ENCODE measurements at places on chromosomes 2 and 18.

DNA sequence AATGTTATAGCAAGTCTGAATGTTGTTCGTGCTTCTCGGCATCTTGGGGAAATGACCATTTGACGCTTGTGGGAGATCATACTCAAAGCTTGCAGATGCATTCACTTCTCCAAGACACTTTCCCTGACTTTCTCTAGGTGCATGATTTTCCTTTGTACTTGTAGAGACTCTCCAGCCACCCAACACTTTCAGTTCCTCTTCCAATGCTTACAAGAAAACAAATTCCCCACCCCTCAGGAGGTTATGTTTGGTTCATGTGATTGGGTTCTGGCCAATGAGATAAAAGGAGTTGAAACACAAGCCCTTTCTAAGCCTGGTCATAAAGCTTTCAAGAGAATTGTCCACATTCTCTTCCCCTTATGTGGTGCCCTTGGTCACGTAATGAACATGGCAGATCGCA lies 156.3 kb downstream of the EPHA4 start:
- no peak for DNase-seq

DNA sequence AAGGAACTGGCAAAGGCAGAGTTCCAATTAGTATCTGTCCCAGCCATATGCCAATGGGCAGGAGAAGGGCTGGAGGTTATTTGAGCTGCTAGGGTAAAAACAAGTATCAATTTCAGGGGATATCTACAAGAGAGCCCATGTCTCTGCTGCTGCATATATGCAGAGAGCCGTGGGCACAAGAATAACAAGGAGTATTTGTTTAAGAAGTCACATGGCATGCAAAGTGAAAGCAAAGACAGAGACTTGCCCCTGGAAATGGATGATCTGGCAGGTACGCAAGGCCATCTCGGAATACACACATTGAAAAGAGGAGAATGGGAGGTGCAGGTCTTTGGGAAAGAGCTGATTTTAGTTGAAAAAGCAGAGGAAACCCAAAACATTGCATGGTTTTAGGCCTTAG lies 170.6 kb downstream of the EVA1A start:
- no peak for DNase-seq

GRCh38 chr2:130819608-130820278 lies 17.0 kb upstream of the ARHGEF4 start:
- no peak for DNase-seq

DNA sequence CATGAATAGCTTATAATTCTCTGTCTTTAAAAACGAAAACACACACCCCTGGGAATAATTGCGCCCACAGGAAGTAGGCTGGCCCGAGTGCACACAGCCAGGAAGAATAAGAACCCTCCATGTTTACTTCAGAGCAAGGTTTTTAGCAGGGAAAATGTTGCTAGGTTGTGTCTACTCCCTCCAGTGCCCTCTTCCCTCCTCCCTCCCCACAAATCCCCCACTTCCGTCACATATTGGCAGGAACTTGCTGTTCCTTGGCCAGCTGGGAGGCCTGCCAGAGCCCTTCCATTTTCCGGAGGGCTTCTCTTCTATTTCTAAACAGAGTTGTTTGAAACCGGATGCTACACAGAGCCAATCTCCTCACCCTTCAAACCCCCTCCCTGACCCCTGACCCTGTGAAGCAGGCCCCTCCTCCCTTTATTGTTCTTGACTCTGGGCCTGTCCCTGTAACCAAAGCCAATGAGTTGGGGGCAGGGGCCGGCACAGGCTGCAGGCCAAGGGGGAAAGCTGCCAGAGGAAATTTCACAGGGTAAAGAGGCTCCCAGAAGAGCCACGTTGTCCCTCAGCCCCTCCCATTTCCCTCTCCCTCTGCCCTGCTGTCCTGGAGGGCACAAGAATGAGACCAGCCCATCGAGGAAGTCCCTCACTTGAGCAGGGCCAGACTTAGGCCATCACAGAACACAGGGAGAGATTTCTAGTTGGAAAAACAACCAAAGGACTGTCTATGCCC lies 49.8 kb upstream of the LGALSL start:
- no peak for DNase-seq

DNA sequence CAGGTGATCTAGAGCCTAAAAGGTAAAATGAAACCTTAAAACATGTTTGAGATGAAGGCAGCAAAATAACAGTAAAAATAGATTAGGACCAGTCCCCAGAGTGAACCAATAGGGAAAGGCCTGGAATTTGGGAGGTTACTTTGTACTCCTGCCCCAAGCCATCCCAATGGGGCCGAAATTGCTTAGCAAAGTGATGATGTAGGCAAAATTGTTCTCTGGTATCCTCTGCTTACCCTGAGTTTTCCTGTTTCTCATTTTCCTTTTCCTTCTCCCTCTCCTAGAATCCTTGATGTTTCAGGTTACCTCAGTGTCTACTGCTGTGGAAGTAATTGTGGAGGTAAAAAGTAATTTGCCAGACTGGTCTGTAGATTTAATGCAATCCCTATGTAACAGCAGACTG lies 92.9 kb downstream of the TRABD2A start:
- DNase-seq = no peak

DNA sequence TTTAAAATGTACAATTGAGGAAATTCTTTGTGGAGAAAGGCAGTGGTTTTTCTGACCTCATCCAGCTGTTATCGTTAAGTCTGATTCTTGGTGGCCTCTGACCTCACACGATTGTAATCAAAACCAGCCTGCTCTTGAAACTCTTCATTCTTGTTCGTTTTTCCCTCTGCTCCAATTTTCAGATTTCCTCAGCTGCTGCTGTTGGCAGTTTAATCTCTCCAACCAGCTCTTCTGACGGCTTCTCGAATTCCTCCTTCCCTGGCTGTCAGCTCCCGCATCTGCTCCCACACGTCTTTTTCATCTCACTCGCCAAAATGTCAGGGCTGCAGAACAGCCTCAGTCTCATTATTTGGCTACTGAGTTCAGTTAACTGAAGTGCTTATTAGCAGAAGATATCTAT lies 136.1 kb downstream of the DCDC2C start:
- no peak for DNase-seq

DNA sequence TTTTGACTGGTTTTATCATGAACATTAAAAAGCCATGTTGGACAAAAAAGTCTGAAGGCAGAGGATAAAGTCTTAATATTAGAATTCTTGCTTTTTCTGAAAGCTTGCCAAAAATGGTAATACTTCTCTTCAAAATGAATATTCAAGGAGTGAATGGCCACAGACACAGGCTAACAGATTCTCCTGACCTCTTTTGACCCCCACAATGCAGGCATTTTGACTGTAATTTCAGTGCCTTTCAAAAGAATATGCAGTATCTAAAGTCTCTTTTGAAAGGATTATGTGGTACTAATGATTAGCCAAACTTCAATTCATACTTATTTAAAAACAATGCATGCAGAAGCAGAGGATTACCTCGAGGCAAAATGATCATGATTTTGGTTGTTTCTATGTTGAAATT lies 557.8 kb upstream of the GCFC2 start:
- no peak for DNase-seq

GRCh38 chr2:17863539-17863938 lies 14.9 kb upstream of the KCNS3 start:
- DNase-seq = no peak

DNA sequence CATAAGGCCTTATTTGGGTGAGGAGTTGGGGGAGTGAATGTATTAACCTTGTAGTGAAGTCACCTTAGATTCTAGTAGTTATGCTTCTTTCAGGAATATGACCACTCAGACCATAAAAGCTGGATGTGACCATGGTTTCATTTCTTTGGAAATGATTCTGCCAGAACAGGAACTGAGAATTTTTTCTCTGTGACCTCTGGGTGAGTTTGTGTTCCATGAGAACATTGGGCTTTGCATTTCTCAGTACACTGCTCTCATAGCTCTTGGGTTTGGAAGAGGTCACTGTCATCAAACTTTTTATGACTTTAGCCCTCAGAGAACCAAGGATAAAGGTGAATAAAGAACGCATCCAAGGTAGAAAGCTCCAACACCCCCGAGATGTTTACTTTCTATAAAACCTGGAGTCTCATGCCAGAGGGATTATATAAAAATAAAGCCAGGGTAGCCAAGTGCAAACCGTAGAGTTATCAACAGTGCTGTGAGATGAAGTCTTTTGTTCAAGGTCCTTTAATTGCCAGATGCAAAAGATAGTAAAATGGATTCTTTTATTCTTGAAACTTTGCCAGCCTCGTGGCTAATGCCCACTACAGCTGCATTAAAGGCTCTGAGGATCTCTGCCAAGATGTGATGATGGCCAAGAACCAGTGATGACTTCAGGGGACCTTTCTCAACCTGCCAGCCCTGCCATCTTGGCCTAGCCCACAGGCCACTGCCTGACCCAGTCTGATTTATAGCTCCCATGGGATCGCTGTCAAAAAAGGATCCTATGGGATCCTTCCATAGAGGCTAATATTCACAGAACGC lies 27.8 kb upstream of the MAT2A start:
- DNase-seq = peak; percentile 57

- no peak for DNase-seq
These were observed 843.8 kb upstream of the LRRTM1 start for GRCh38 chr2:81148323-81148722.

DNA sequence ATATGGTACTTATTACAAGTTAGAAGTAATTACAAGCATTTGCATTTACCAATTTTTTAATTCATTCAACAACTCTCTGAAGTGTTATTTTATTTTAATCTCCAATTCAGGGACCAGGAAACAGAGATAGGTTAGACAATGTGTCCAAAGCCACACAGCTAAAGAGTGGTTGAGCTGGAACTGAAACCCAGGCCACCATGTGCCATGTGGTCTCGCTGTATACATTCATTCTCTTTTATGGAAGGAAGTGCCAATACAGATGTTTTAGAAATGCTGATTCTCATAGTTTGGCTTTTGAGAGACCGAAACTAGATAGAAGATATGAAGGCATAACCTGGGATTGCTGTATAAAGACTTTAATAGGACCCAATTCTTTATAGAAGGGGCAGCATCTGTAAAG lies 684.6 kb upstream of the ID2 start:
- DNase-seq = no peak

- DNase-seq = no peak
These were observed 48.9 kb downstream of the ASXL2 start for GRCh38 chr2:25829377-25829704.

DNA sequence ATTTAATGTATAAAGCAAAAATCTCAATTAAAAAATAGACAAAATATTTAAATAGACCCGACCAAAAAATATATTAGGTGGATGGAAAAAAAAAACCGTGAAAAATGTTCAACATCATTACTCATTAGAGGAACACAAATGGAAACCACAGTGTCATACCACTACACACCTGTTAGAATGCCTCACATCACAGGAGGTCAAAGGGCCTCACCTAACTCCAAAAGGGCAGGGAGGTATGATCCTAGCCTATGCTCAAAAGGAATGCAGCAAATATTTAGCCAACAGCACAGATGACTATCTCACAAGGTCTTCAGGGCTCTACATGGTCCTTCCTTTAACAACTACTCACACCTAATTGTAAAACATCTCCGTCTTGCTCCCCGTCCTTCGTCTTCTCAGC lies 185.5 kb upstream of the SETBP1 start:
- DNase-seq = no peak

DNA sequence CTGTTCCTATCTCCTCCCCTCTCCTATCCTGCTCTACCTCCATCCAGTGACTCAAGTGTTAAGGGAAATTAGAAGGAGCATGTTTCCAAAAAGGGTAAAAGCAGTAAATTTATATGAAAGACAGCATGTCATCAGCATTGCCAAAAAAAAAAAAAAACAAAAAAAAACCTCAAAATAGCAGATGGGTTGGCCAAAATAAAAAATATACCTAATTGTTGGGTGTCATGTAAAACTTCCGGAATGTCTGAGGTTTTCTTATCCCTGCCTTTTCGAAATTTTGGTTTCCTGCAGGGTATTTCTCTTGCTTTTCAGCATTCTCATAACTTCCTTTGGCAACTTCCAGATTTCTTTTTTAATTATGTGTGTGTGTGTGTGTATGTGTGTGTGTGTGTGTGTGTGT lies 241.6 kb upstream of the FN1 start:
- no peak for DNase-seq

- DNase-seq = no peak
These were observed 24.3 kb upstream of the UBE2F start for GRCh38 chr2:237942513-237942899.

- DNase-seq = no peak
These were observed 181.0 kb upstream of the HNRNPA3 start for GRCh38 chr2:177031438-177032180.

All from suppressor macrophage (primary cell).